ENCODE measurements at places on chromosomes 16 and 17. TPM values are rescaled to one million over a fixed set of nuclear protein-coding genes. Genes with fewer than 3 reads are reported as not detected.

NOD2 gene
- not detected for polyA plus RNA-seq

PRR35 gene
- polyA plus RNA-seq, result 0.10 TPM

CAMKK1 gene
- polyA plus RNA-seq, result 12.6 TPM

C1QTNF1 gene
- 27.3 TPM for polyA plus RNA-seq

PSMD12 gene
- polyA plus RNA-seq, result 126 TPM

ARL5C gene
- not detected for polyA plus RNA-seq

ESRP2 gene
- 0.07 TPM for polyA plus RNA-seq

DNA sequence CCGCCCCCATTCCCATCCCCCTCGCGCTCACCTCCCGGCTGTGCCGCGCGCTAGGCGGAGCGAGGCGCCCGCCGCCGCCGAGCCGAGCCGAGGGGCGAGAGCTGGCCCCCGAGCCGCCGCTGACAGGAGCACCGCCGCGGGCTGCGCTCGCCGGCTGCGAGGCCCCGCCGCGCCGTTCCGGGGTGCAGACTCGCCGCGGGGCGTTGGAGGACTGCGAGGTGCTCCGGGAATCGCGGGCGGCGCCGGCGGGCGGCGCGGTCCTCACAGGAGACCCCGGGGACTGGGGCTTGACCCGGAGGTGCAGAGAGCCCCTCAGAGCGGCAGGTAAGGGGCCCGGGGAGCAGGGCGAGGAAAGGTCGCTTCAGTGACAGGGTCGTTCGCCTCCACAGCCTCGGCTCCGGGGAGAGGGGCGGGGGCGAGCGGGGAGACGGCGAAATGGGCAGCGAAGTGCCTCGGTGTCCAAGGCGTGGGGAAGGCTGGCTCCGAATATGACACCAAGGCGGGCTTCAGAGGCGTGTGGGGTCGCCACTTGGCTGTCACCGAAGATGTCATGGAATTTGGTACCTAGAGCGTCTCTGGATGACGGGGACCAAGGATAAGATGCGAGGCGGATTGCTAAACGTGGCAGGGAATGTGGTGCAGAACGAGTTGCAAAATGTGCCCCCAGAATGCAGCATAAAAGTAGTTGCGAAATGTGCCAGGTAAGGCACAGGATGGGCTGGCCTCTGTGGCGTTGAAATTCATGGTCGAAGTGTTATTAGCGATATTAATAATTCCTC, 580 bp downstream of the TANC2 start:
- peak; percentile 54 for DNase-seq

GRCh38 chr16:48914070-48914469, 304.1 kb upstream of the N4BP1 start:
- DNase-seq, result no peak

- DNase-seq, result no peak
Observed at GRCh38 chr17:82235056-82235774, 6.4 kb downstream of the SLC16A3 start.

- DNase-seq, result peak; percentile 96
Observed at GRCh38 chr17:45277216-45277849, 15.4 kb upstream of the SPATA32 start.

- no peak for DNase-seq
Observed at GRCh38 chr17:64315032-64315490, 52.0 kb upstream of the TEX2 start.

- no peak for DNase-seq
Observed at GRCh38 chr17:37671028-37671823, 28.0 kb upstream of the DDX52 start.

GRCh38 chr16:12126091-12126806, 149.7 kb downstream of the SNX29 start:
- no peak for DNase-seq

All from A549 (cell line).